ENCODE measurements at places on chromosomes 7 and 10.

- peak; percentile 71 for DNase-seq
Observed at GRCh38 chr7:1533547-1534329, 3.2 kb downstream of the MAFK start.

DNA sequence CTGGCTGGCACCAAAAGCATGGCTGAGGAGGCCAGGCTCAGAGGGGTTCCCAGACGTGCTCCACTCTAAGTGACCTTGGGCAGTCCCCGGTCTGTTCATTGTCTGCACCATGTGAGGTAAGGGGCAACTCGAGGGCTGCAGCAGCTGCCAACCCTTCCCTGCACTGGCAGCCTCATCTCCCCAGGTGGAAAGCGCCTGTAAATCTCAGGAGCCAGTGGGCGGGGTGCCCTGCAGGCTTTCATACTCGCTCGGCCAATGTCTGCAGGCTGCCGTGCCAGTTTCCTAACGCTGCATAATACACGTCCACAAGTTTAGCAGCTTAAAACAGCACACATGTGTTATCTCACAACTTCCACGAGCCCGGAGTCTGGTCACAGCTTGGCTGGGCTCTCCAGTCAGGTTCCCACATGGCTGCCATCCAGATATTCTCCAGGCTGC is 12.6 kb upstream of the GDF10 start:
- no peak for DNase-seq

DNA sequence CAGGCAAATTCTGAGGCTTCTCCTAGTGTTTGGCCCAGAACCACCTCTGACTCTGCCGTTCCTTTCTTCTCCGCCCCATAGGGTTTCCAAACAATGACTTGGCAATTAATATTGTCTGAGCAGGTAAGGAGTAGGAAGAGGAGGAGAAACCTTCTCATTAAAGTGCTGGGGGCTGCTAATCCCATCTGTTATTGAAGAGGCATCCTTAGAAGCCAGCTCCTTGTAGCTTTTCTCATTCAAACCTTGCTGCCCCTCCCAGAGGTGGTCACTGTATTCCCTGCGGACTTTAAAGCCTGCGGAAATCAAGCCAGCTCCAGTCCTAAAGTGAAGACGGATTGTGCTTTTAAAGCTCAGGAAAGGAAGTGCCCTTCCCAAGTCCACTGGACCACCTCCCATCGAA is 1.4 kb upstream of the NKX1-2 start:
- no peak for DNase-seq

DNA sequence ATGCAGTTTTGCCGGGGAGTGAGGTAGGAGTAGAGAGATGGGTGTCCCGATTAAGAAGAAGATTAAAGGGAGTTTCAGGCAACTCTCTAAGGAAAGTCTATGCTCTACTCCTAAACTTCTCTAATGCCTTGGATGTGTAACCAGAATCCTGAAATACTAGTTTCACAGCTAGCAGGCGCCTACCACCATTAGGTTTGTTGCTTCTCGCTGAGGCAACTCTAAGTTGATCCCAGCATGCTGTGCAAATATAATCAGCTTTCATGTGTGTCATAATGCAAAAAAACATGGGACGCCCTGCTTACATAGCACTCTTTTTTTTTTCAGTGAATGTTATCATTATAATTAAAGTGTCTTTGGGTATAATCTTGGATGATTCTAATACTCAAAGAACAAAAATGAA is 50.4 kb upstream of the FAM3C start:
- DNase-seq: no peak

DNA sequence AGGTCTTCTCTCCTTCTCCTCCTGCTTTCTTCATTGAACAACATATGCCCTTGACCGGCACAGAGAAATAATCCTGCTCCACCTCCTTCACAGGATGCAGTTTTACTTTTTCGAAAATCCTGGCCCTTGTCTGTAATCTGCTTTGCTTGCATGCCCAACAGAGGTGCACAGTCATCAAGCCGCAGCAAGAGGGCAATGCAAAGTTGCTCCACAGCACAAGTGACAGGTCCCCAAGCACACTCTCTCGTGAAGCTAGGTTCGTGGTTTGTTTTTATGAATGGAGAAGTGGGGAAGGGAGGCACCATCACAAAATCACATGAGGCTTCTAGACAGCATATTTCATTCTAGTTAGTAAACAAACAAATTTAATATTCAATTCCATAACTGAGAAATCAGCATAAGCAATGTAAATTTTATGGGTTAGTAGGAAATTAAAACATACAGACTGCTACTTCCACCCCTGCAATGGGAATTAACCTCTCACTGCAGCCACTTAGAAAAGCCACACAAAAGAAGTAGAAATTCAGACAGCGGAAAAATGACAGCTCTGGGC is 178.8 kb downstream of the TPK1 start:
- no peak for DNase-seq

- no peak for DNase-seq
Observed at GRCh38 chr7:51639661-51640334, 323.2 kb upstream of the COBL start.

DNA sequence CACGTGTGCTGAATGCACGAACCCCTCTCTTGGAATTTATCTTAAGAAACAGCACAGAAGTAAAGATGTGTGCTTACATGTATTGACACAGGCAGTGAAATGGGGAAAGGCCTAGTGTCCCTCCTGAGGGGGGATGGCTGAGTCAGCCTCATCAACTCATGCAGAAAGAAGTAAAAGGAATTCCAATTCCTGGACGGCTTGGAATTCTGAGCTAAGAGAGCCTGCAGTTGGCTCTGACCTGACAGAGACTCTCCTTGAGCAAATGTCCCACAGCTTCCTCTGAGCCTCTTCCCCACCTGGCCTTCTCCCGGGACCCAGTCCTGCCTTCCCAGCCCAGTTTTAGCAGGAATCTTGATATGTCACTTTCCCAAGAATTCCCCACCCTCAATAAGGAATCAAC is 542.4 kb upstream of the ADARB2 start:
- no peak for DNase-seq

DNA sequence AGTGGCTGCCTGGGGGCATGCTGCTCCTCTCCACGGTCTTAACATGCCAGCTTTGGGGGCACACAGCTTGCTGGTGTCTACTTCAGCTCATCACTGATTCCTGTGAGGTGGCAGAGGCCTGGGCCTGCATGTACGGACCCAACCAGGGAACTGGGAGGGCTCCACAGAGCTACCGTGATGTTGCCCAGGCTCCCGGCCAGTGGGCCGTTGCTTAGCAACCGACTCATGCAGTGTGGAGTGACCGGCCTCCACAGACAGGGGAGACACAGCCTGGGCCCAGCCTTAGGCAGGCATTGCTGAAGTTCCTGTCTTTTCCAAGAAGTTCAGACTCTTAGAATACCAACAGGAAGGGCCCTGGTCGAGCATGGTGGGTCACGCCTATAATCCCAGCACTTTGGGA is 25.8 kb upstream of the SH2B2 start:
- no peak for DNase-seq

DNA sequence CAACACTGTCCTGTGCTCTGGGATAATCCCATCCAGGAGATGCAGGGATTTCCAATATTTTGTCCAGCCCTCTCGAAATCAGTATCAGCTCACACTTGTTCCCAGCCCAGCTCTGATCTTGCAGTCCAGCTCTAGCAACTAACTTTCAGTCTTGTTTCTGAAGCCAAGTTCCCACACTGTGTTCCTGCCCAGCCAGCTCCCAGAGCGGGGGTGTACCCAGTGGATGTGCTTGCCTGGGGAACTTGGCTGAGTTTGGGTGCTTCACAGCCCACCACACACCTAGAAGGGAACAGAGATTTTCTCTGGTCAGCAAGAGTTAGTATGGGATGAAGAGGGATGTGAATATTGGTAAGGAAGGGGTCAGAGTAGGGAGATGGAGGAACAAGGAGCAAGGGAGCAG is 57.5 kb upstream of the RAPGEF5 start:
- DNase-seq: no peak

DNA sequence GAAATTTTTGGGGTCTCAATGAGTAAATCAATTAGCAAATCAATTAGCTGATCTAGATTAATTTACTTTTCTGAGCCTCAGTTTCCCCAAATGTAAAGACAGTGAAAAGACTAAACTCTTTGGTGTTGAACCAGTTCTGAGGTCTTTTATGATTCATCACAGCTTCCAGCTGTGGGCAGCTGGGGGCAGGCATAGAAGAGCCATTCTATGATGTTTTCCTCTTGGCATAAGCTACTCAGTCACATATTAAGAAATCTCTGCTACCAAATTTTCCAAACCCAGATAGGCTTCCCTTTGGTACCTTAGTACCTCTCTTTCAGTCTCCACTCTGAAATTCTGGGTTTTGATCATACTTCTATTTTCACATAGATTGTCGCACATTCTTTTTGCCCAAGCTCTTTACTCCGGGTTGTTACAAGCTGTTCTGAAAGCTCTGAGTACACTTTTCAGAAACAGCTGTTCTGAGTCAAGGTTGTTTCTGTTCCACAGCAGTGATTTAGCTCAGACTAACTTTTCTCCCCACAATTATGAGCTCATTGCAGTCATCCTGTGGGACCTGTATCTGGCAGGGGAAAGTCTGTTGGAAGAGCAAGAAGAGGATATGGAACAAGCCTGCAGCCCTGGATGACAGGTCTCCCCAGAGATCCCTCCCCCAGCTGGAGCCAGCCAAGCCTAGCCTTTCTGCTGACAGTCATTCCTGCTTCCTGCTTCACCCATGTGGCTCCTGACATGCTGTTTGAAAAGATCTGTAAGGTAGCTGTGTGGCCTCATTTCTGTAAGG is 599.6 kb upstream of the GHITM start:
- peak; percentile 6 for DNase-seq

GRCh38 chr10:48806342-48806741 is 121.7 kb downstream of the WDFY4 start:
- no peak for DNase-seq

DNA sequence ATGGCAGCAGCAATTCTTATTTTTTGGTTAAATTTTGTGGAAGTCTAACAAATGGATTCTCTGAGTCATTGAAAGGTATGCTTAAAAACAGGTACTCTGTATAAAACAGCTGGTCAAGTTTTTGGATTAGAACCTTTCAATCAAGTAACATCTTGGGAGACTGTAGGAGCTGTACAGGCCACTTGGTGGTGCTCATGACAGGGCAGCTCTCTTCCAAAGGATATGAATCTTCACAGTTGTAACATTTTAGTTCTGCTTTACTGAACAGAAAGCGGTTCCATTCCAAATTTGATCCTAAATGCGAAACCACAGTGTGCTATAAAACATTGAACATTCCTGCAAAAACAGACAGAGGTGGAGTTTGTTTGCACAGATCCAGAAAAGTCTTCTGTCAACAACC is 44.5 kb upstream of the AGR3 start:
- no peak for DNase-seq

GRCh38 chr7:34208878-34209621 is 303.7 kb downstream of the BMPER start:
- DNase-seq: no peak

DNA sequence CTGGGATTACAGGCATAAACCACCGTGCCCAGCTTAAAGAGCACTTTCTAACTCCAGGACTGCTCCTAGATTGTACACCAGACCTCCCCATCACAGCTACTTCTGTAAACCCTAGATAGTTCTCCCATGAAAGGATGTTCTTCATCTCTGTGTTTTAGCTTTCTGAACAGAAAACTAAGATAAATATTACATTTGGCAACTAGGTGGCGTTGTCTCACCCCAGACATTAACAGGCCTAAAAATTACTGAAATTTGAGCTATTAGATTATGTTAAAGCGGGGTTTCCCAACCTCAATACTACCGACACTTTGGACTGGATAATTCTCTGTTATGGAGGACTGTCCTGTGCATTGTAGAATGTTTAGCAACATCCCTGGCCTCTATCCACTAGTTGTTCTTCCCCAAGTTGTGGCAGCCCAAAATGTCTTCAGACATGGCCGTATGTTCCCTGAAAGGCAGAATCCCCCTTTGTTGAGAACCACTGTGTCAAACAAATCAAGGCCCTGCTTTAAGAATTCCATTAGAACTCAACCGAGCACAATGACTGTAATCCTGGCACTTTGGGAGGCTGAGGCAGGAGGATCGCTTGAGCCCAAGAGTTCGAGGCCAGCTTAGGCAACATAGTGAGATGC is 19.1 kb downstream of the ATOH7 start:
- no peak for DNase-seq

GRCh38 chr7:75704928-75705327 is 33.8 kb downstream of the HIP1 start:
- DNase-seq: no peak

GRCh38 chr7:28038175-28038797 is 142.3 kb downstream of the JAZF1 start:
- no peak for DNase-seq

DNA sequence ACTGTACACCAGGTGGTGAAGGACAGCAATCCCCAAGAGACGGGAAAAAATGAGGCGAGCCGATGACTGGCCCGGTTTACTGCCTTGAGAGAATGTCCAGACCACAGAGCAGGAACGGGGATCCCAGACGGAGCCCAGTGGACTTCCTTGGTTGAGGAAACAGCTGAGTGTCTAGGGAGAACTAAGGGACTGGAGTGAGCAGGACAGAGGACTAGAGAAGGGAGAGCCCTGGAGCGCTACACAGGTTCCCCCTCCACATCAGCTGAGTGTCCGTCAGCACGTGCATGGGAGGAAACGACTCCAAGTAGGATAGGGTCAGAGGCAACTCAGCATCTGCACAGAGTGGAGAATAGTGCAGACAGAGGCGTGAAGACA is 7.1 kb upstream of the WDR86 start:
- DNase-seq: no peak

- no peak for DNase-seq
Observed at GRCh38 chr7:96238474-96238873, 83.4 kb downstream of the SLC25A13 start.

GRCh38 chr7:123265853-123266252 is 66.1 kb upstream of the SLC13A1 start:
- DNase-seq: no peak

DNA sequence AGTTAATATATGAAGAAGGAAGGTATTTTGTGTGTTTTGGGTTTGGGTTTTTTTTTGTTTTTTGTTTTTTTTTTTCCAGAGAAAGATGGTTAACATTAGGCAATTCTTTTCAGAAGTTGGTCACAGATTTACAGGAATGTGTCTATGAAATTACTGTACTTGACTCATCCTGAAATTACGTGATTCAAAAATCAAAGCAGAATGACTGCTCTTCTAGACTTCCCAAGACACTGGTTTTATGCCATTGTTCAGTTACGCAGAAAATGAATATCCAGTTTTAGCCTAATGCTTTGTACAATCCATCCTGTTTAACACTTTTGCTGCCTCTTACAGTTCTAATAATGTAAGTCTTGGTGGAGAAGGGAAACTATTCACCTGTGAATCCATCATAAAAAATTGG is 39.7 kb upstream of the CELF2 start:
- DNase-seq: no peak

DNA sequence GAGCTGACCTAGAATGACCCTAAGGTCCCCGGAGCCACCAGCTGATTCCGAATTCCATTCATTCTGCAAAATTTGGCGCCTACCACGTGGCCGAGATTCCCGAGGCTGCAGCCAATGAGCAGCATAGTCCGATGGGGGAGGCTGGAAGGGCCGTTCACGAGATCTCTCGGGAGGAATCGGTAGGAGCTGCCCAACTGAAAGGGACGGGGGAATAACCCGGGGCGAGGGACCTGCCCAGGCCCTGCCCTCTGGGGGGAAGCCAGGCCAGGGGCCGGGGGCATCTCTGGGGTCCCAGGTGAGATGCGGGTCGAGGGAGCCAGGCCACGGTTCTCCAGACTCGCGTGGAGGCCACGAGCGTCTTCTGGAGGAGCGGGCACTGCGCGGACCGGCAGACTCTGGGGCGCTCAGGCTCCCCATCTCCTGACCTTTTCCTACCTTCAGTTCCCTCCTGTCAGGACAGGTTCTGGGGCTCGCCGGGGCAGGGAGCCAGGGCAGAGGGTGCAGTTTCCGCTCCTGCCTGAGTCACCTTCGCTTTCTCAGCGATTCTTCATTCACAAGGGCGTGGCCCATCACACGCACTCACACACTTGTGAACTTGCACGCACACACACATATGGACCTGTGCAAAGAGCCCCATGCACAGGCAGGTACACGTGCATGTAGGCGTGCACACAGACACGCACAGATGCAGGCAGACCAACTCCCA is 173.4 kb downstream of the RNF216 start:
- no peak for DNase-seq
